ENCODE measurements at places on chromosomes 12 and 14. TPM values are rescaled to one million over a fixed set of nuclear protein-coding genes. Genes with fewer than 3 reads are reported as not detected.
A peak's percentile ranks its signal among the peaks of the same experiment; 100 is the strongest.

DNA sequence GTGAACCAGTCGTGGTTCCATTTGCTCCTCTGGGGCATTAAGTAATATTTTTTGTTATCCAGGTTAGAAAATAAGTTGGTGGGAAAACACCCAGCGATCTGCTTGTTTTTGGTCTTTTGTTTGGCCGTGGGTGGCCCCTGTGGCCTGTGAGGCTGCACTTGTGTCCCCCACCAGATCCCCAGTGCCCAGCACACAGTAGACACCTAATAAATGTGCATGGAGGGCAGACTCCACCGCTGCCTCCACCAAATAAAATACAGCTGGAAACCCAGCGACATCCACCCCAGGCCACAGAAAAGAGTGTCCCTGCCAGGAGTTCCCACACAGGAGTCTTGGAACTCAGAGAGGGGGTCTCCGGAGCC, 8.3 kb upstream of the PPP1R13B start:
- H3K36me3 ChIP-seq = no peaks in the 10 kb centered on the region
- peaks cover 30% of the 10 kb centered on the region for H3K4me1 ChIP-seq
- no peaks in the 10 kb centered on the region for H3K27me3 ChIP-seq

Gene DBX2
- 13.0 TPM for total RNA-seq

- no peak overlapping the region for H3K4me3 ChIP-seq
- H3K27me3 ChIP-seq = no peaks in the 10 kb centered on the region
Measured at GRCh38 chr12:45462506-45462905, 246.6 kb downstream of the ANO6 start.

DNA sequence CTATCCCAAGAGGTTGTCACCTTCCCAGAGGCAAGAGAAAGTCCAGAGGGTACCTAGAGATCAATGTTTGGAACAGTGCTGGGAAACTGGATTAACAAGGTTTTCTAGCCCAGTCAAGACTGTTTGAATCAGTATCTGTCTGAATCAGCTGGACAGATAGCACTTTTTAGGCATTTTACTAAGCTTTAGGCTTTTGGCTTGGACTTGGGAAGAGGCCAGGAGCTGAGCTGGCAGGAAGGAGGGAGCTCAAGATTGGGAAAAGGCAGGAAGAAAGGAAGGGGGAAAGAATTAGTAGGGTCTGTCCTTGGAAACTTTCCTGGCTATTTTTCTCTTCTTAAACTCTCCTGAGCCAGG, 8.3 kb downstream of the IKZF4 start:
- peak overlapping the region; percentile 61 for H3K27ac ChIP-seq
- no peak for DNase-seq
- no peak overlapping the region for H3K4me3 ChIP-seq
- peaks cover 78% of the 10 kb centered on the region for H3K36me3 ChIP-seq
- peaks cover 9% of the 10 kb centered on the region for H3K4me1 ChIP-seq

Data from spinal cord (tissue), 10 donors.